ENCODE measurements at places on chromosomes 1 and 21.

DNA sequence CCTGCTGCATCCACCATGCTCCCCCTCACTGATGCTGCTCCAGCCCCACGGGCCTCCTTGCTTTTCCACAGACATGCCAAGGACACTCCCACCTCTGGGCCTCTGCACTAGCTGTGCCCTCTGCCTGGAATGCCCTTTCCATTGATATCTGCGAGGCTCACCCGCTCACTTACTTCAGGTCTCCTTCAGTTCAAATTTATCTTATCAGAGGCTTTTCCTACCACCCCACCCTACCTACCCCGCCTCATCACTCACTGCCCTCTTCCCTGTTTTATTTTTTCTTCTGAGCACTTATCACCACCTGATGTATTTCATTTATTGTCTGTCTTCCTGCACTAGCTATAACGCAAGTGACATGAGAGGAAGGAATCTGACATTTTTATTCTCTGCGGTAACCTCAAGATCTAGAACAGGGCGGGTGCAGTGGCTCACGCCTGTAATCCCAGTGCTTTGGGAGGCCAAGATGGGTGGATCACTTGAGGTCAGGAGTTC lies 7.0 kb downstream of the HSPG2 start:
- DNase-seq, result no peak

GRCh38 chr1:242448910-242449645 lies 75.4 kb downstream of the PLD5 start:
- peak; percentile 13 for DNase-seq

DNA sequence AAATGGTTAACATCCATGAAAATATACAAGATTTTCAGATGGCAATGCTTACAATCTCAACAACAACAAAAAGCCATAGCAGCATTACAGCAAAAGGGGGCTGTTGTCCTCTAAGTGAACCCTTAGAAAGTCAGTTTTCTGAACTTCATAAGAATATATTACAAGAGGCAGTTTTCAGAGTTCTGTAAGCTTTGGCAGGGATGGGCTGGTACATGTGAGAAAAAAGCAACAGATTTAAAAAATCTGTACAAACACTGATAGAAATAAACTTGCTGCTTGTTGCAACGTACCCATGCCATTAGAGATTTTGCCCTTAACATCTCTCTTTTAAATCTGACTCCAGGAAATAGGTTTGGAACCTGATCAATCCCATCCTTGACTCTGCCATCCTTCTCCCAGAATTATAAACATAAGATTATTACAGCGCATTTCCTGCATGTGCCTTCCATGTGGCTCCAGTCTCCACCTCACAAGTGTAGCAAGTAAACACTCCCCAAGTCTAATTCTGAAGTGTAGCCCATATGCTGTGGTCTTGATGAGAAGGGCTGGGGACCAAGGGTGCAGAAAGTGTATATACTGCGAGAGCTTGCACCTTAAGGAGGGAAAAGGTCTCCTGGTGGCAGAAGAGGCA lies 101.4 kb upstream of the TSPAN2 start:
- DNase-seq, result no peak

- DNase-seq, result no peak
These were observed 21.6 kb upstream of the TSPEAR start for GRCh38 chr21:44732956-44733355.

DNA sequence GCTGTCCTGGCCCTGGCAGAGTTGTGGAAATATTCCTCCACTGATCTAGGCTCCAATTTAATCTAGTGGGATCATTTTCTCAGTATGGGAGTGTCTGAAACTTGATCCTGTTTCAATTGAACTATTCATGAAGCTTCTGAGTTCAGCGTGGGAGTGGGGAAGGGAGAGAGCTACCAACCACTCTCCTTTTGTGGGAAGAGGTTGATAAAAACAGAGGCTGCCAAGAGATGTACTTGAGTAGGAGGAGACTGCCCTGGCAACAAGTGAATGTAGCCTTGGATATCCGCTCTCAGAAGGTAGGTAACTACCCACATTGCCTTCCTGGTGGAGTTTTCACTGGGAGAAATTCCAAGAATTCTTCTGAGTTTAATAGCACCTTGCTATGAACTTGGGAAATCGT lies at the start of gene CTXND2:
CTXND2 (plus strand) TSS at position 119 of the 400 bp plus-strand sequence. CDS start 25,179 bp downstream, outside the sequence.
- DNase-seq, result no peak

Data from neural progenitor cell (in vitro differentiated cells).